ENCODE measurements at places on chromosomes 13 and 19.

- DNase-seq, result peak; percentile 36
Observed at GRCh38 chr19:38321646-38322196, 2.1 kb downstream of the KCNK6 start.

- DNase-seq, result no peak
Observed at GRCh38 chr13:34751492-34751891, 190.6 kb upstream of the NBEA start.

GRCh38 chr13:47033216-47033615 lies 136.4 kb upstream of the HTR2A start:
- DNase-seq, result peak; percentile 21

- no peak for DNase-seq
Observed at GRCh38 chr13:111269508-111269907, 50.9 kb upstream of the TEX29 start.

GRCh38 chr13:25247360-25247759 lies 39.9 kb downstream of the MTMR6 start:
- peak; percentile 6 for DNase-seq

GRCh38 chr19:2026770-2027169 lies 11.3 kb upstream of the BTBD2 start:
- DNase-seq, result no peak

DNA sequence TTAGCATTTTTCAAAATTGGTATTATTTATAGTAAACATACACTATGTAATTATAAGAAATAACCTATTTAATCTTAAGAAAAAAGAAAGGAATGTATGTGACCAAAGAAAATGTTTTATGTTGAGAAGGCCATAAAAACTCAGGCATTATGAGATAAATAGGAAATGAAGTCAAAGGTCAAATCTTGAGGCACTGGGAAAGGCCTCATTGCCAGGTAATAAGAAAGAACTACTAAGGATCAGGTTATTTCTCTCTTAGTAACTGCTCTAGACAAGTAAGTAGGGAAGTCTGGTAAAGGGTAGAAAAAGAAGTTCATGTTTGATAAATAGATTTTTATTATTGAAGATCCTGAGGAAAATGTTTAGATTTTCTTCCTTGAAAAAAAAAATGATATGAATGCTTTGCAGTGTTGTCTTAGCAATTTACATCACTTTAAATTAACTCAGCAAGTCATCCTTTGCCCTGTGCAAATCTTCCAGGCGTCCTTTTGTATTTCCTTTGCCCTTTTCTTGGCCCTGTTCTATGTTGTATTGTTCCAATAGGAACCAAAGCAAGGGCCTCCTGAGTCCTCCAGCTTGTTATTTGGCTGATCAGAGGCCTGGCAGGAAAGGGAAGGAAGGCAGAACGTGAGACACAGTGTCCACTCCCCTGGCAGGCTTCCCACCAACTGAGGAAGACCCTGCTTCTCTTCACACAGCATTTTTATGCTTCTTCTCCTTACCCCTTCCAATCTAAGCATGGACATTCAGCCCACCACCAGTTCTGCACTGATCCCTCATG lies 260.4 kb upstream of the MIR17HG start:
- no peak for DNase-seq

DNA sequence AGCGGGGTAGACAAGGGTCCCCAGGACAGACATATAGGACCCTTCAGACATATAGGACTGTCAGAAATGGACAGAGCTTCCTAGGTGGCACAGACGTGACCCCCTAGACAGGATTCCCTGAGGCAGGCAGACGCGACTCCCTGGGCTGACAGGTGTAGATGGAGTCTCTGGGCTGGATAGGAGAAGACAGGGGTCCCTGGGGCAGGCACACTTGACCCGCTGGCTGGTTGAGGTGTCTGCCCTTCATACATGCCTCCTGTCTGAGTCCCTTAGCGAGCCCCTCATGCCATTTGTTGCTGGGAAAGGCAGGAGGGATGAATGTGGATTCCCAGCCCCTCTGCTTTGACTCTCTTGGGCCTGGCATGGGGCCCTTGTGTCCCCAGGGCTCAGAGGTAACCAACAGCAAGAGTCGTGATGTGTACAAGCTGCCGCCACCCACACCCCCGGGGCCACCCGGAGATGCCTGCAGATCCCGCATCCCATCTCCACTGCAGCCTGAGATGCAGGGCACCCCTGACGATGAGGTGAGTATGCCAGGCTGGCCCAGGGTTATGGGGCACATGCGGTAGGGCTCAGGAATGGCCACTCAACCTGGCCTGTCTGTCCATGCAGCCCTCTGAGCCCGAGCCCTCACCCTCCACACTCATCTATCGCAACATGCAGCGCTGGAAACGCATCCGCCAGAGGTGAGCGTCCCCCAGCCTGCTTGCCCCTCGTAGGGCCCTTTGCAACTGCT lies 3.0 kb downstream of the HSPB6 start:
- no peak for DNase-seq

GRCh38 chr13:30454991-30455390 lies 10.7 kb downstream of the HMGB1 start:
- no peak for DNase-seq

GRCh38 chr13:85738696-85739320 lies 60.4 kb downstream of the SLITRK6 start:
- no peak for DNase-seq

DNA sequence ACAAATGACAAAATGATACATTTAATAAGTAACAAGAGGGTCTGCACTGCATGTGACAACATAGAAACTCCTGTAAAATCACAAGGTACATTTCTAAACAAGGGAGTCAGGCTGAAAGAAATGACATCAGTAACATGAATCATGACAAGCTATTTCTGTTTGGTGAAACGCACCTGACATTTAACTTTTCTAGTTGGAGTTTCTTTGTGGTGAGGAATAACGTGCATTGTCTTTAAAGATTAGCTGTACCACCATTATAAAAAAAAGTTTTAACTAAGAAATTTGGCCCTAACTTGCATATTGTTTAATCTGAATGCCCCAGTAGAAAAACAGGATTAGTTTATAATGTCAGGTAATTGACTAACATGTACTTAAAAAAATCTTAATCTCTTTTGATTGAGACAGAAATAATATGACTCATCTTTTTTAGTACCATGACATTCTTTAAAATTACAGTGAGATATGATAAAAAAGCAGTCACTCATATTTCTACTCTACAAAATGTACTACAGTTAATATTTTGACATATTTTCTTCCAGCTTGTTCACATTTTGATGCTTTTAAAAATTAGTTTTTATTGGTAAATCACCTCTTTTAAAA lies 418.2 kb downstream of the KLF12 start:
- DNase-seq, result peak; percentile 12

- DNase-seq, result no peak
Observed at GRCh38 chr13:37187621-37188020, 82.2 kb upstream of the CSNK1A1L start.

DNA sequence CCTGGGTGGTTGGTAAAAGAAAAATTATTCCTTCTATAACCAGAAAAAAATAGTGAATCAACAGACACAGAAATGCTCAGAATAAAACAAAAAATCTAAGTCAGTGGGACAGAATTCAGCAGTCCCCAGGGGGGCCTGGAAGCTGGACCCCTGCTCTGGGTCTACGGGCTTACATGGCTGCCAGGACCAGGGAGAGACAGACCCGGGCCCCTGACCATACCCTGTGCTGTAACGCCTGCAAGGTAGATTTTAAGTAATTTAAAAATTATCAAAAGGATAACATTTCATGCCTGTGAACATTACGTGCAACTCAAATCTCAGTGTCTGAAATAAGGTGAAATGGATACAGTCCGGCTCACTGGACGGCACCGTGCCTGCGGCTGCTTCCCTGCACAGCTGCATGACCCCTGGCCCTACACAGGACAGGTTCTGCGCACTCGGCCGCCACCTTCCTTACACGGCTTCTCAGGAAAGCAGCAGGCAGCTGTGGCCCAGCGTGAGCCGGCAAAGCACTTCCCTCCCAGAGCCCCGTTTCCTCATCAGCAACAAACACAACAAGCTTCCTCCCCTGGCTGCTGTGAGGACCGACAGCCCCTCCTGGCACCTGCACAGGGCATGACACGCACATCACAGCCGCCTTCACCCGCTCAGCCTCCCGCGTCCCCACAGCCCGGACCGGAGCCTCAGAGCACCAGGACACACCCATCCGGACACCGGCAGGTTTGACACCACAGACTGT lies 22.2 kb downstream of the RASA3 start:
- no peak for DNase-seq

DNA sequence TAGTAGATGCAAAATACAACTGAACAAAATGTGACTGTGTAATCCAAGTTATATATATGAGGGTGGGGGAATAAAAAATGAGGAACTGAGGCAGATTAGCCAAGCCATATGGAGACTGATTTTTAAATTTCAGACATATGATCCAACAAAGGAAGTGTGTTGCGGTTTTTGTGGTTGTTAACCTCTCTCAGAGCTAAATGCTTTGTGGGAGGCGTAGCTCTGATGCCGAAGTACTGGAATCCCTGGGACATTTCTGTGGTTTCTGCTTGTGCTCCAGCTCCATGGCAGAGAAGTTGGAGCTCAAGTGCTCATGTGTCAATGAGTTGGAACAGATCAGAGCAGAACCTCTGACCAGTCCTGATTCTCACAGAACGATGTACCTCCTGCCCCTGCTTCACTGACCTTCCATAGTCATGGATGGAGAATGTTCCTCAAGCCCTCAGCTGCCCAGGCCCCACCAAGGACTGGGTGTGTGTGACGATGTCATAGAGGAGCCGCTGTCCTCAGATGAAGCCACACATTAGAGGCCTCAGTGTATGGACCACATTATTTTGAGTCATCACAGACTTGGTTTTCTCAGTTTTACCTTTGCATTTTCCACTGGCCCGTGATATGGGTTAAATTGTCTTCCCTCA lies 107.6 kb downstream of the SOX1 start:
- no peak for DNase-seq

GRCh38 chr13:46303742-46304385 lies 83.2 kb downstream of the RUBCNL start:
- no peak for DNase-seq

GRCh38 chr13:108305655-108306054 lies 36.1 kb downstream of the TNFSF13B start:
- DNase-seq, result no peak

GRCh38 chr13:36192166-36192565 lies 22.2 kb downstream of the SOHLH2 start:
- no peak for DNase-seq

DNA sequence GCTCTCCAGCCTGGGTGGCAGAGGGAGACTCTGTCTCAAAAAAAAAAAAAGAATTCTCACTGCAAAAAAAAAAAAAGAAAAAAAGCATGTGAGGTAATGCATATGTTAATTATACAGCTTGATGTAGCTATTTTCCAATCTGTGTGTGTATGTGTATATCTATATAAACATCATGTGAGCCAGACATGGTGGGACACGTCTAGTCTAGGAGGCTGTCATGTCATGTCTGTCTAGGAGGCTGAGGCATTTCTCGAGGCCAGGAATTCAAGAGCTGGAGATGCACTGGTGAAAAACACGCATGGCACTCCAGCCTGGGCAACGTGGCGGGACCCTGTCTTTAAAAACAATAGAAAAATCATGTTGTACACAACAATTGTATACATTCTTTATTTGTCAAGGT lies 6.9 kb upstream of the SBK3 start:
- DNase-seq, result no peak

DNA sequence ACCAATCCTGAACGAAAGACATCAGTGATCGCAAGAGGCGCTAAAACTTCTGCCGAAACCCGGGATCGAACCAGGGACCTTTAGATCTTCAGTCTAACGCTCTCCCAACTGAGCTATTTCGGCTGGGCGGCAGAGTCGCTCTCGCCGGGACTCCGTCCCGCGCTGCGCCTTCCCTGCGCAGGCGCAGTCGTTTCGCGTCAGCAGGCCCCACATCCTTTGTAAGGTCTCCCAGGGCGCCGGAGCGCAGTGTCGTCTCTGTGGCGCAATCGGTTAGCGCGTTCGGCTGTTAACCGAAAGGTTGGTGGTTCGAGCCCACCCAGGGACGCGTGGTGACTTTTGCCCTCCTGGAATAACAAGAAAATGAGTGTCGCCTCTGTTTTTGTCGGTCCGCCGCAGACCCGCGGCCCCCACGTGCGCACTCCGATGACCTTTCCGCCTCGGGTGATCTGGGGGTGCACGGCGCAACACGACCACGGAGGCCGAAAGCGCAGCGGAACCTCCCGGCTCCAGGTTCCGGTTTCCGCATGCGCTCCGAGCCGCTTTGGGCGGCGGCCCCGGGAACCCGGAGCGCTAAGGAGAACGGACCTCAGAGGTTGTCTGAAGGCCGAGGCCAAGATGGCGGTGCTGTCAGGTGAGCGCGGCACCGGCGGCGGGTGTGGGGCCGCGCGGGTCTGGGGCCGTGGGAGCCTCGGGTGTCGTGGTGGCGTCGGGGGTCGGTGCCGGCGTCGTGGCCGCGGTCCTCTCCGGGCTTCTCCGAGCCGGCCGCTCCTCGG lies at the start of gene NDUFS7:
Gene NDUFS7, plus strand, starts transcription at position 596 of the 773 bp plus-strand sequence. Its CDS starts 20 bp downstream, at position 616.
- peak; percentile 90 for DNase-seq

DNA sequence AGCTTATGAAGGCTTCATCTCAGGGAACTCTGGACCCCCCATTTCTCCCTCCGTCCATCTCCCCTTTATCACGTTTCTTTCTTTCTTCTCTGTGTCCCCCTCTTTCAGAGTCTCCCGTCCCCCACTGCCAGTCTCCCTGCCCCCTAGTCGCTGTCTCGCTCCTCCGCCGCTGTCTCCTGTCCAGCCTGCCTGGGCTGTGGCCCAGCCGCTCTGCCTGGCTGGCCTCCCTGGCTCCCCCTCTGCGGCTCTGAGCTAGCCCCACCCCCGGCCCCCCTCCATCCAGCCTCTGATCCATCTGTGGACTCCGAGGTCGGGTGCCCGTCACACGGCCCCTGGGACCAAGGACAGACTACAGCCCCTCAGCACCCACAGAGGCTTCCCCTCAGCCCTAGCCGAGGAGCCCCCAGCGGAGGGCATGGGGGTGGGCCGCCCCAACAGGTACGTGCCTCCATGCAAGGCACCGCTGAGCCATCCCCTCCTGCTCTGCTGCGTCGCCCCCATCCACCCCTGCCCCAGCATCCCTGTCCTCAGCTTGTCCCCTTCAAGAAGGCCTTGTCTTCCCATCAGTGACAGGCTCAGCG lies 1.1 kb upstream of the KCNJ14 start:
- no peak for DNase-seq

DNA sequence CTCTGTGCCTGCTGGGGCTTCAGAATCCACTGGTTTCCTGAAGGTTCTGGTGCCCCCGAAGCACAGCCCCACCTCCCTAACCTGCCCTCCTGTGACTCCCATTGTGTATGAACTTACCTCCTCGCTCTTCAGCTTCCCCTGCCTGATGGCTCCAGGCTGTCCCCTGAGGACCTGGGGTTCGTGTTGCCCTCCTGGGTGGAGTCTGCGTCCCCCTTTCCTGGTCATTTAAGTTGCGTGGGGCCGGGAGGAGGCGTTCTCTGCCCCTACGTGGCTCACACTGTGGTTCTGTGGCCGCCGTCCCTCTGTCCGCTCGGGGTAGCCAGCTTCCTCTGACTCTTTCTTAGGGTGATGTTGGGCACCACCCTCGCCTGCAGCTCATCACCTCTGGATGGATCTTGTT lies 13.9 kb downstream of the TFDP1 start:
- no peak for DNase-seq

DNA sequence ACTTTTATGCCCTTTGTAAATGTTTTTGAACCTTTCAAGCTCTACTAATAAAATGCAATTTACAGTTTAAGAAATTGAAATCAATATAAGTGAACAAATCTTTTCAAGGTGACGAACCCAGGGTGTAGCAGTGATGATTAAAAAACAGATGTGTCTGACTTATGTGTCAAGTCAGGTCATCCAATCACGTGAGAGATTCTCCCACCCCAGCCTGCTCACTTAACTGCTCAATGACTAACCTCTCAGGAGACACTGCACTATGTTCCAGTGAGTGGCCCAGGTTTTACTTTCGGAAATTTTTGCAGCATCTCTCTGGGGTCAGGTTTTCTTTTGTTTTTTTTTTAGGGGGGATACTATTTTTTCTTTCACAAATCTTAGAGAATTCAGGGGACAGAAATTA lies 60.7 kb downstream of the ZNF429 start:
- DNase-seq, result peak; percentile 36

Measured in iris pigment epithelial cell (primary cell).